ENCODE measurements at places on chromosomes 16 and 17. TPM values are rescaled to one million over a fixed set of nuclear protein-coding genes. Genes with fewer than 3 reads are reported as not detected.

- DNase-seq: no peak
These were observed 145.2 kb downstream of the PMP22 start for GRCh38 chr17:15119968-15120367.

The LCAT gene
- 32.8 TPM for polyA plus RNA-seq

The ATP1B2 gene
- polyA plus RNA-seq: 21.5 TPM

DNA sequence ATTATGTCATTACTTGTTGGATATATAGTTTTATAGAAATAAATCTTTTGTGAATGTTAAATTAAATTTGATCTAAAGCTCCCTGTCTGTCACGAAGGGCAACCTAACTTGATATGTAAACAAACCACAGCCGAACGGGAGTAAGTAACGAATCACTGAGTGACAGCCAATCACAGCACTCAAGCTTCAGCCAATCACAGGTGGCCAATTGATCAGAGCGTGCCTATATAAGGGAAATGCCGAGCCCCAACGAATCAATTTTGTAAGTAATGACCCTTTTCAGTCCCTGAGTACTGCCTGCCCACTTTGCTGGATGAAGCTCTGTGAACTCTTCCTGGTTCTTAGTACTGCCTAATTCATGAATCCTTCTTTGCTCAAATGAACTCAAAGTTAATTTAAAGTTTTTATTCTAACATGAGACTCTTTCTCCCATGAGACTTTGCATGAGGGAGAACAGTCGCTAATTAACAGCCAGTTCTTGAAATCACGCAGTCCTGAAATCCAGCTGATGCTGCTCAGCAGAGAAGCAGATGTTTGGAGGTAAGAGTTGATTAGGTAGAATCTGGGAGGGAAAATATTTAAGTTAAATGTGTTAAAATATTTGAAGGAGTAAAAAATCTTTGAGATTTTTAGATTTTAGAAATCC lies 302.2 kb downstream of the CNTNAP4 start:
- DNase-seq: no peak

DNA sequence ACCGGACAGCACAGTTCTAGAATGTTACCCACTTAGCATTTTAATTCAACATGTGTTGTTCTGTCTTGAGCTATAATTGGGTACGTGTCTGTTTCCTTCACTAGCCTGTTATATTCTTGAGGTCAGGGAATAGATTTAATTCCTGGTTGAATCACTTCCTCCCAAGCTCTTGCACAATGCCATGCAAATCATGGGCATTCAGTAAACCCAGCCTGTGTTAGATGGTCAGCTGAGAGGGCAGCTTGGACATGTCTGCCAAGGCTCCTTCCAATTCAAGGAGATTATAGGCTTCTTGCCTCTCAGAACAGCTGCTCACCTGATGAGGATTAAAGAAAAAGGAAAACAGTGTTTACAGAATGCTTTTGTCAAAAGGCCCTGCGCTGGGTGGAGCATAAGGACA lies 12.6 kb downstream of the C1QTNF1 start:
- no peak for DNase-seq

DNA sequence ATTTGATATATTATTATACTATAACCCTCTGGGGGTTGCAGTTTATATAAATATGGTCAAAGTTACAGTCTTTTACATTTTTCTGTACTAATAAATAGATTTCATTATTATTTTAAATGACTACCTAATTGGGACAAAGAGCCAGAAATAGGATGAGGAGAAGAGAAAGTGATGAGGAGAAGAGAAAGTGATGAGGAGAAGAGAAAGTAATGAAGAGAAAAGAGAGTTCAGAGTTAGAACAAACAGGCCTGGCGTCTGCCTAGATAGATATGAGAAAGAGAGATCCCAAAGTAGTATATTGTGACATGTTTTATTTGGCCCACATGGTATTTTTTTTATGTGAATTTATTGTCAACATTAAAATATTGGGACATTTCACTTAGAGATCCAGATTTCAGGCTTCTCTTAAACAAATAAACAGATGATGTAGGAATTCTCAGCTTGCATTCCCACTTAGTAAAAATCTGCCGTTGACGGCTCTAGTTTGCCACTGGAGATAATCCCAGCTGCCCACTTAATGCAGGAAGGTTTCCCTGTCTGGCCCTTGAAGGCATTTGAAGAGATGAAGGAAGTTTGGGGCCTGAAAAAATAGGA lies 210.7 kb downstream of the STX8 start:
- DNase-seq: no peak

- no peak for DNase-seq
These were observed 55.2 kb downstream of the NKD1 start for GRCh38 chr16:50603206-50604064.

Measured in left renal cortex interstitium (tissue), 4 donors.